BJ (cell line): ENCODE measurements at places on chromosomes 6 and 20. TPM values are rescaled to one million over a fixed set of nuclear protein-coding genes. Genes with fewer than 3 reads are reported as not detected.

- no peak for DNase-seq
Observed at GRCh38 chr6:132814716-132815570, 574 bp downstream of the RPS12 start.

- no peak for DNase-seq
Observed at GRCh38 chr6:101722471-101722870, 329.0 kb downstream of the GRIK2 start.

DNA sequence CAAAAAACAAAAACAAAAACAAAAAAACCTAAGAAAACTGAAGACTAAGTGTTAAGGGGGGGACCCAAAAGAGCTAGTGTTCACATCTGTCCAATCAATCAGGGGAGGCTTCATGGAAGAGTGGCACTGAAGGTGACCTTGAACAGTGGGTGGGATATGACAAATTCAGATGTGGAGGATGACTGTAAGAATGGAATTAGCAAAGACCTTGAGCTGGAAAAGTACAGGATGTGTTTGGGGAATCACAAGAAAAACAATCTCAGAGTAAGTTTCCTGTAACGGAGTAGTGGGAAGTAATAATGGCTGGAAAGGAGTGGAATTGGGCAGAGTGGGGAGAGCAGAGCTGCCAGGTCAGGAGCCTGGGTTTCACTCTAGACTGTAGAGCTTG is 2.9 kb upstream of the IER3 start:
- DNase-seq, result no peak

DNA sequence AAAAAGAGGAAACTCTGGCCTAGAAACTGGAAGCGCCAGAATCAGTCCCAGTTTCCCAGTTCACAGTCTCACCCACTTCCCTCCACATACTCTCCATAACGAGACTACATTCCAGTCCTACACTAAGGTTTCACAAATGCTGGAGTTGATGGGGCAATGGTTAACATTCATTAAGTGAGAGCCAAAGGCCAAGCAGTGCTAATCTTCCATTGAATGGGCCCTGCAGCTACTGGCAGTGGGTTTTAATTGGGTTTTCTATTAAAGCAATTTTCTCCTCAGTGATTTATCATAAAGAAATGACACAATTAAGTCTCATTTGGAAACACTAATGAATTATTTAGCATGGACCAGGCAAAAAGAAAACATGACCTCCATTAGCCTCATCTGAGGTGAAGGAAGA is 20.8 kb upstream of the NRSN1 start:
- DNase-seq, result no peak

GRCh38 chr6:83443516-83443915 is 12.7 kb upstream of the ME1 start:
- DNase-seq, result no peak

DNA sequence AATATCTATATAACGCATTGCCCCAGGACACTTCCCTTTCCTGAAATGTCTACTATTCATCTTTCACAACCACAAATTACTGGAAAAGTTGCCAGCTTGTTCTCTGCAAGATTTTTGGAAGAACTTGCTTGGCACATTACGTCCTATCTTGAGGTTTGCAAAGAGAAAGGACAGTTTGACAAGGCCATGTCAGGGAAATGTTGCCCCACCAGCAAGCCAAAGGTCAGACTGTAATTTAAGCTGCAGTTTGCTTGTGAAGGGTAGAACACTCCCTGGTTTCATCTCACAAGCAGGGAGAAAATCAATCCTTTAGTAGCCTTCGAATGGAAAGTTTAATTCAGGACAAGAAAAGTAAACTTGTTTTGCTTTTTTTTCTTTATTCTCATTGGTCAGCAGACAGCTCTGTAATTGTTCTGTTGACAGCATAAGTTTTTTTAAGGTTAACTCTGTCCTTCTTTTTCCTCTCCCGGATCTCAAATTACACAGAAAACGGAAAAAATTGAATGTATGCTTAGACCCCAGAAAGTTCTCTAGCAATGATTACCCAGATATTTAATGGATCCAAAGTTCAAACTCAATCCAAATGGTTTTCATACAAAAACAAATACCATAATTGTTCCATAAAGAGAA is 541.8 kb upstream of the NRSN1 start:
- DNase-seq, result no peak

DNA sequence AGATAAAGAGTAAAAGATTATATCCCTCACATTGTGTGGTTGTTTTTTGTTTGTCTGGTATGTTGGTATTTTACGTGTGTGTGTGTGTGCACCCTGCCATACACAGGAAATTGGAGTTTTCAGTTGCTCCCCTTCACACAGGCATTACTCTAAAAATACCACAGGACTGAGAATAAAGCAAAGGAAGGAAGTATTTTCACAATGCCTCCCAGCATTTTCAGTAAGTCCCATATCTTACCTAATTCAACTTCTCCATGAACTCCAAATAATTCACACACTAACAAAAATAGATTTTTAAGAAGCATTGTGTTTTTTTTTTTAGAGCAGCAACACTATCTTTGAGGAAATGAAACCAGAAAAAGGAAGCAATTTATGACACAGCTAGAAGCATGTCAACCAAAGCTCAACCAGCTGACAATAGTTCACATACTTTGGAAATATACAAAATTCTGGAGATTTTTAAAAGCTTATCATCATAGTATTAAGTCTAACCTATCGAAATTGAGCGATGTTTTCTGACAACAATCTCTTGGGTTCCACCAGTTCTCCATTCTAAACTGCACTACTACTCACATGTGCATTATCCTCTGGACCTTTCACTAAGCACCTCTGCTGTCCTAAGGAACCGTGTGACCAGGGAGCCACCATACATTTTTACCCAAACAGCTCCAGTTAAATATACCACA is 2.1 kb downstream of the UBE2J1 start:
- no peak for DNase-seq

DNA sequence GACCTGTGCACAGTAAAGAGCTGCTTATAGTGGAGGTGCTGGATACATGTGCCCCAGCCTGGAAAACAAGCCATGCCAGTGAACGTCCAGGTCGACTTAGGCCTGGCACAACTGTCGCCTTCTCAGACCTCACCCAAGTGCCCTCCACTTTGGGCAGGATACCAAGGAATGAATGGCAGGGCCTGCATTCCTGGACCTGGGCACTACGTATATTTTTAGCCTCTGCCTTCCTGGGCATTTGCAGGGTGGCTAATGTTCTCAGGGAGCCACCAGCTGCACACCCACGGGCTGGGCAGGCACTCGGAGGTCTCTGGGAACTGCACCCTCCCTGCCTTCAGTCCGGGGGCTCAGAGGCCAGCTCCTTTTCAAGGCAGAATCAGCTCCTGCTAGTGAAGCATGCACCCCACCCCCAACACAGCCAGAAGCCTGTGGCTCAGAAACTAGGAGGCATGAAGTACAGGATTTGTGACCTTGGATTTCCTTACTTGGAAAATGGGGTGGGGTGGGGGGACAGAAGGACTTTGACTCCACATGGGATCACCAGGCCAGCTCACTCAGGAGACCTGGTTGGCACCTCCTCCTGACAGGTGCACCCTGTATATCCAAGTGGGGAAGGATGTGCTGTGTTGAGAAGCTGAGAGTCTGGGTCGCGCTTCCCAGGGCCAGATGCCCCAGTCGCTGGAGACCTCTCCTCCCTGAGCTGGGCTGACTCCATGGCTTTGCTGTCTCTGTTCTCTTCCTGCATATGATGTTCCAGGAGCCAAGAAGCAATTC is 2.5 kb upstream of the LSM14B start:
- no peak for DNase-seq

The TTBK1 gene
- 0.01 TPM in 1 of 2 replicates, not detected in the other for polyA plus RNA-seq

The MUC22 gene
- not detected in 2 replicates for polyA plus RNA-seq

The MEI4 gene
- polyA plus RNA-seq, result not detected in 2 replicates

The CSNK2B gene
- polyA plus RNA-seq, result 83.2 and 94.9 TPM in 2 replicates

The COMMD7 gene
- polyA plus RNA-seq, result 73.6 and 84.3 TPM in 2 replicates
